EH (cell line): ENCODE measurements at places on chromosomes 2 and 18.

DNA sequence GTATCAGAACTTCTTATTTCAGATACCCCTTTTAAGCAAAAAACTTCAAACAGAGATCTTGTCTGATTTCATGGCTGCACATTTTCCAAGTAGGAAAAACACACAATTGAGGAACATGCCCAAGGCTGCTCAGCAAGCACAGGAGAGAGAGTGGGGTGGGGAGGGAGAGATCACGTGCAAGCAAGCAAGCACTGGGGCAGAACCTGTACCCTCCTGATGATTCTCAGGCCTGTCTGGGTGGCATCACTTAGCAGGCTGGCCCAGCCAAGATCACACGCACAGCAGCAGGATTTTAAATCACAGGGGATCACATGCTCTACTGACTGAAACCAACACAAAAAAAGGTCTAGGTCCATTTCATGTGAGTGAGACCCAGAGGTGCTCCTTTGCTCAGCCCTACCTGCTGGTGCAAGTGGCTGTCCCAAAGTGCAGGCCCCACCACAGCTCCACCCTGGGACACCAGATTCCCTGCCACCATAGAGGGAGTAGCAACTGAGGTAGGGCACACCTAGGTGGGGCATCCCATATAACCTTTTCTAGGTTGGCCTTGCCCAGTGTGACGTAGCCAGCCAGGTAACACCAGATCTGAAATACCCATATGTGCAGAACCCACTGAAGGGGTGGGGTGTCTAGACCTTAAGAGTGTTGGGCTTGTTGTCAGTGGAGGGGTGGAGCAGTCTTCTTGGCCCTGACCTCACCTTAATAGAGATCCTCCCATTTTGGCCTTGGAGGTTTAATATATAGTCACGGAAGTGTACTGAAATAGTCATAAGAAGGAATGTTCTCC is 1.8 kb upstream of the LYPD6B start:
- DNase-seq: no peak

DNA sequence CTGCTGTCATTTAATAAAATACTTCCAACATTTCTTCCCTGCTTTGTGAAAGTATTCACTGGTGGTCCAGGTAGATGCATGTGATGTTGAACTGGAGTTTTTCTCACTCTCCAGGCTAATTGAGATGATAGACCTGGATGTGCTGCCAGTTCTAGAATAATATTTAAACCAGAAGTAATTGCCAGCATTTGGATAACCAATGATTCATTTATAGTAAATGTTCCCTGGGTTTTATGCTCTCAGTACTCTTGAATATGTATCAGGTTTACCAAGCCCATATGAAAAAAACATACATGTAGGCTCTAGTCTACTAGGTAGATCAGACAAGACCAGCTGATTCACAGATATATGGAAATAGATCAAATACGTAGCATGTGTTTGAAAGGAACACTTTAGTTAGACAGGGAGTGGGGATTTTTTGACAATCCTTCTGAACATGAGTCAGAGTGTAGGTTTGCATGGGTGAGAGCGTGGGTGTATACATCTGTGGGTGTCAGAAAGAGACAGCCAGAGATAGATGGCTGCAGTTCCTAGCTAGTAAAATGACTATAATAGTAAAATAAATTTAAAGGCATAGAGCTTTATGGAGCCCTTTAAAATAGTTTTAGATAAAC is 115.1 kb downstream of the NAB1 start:
- peak; percentile 11 for DNase-seq

DNA sequence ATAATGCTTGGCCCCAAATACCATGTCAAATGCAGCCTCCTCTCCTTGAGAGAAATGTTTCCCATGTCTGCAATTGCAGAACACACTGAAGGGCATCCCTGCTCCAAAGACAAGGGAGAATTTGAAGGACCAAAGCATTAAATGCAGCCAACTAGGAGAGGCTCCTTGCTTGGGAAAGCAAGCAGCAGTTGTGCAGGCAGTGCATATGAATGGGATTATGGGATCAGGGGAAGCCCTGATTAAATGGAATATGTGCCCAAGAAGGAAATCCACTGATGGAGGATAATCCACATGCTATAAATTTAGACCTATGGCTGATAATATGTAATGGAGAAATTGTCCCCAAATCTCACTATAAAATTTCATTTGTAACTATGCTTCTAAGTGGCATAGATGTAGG is 116.1 kb downstream of the NCKAP5 start:
- DNase-seq: no peak

- peak; percentile 44 for DNase-seq
Measured at GRCh38 chr2:166331468-166331867, 44.3 kb downstream of the SCN9A start.

- DNase-seq: peak; percentile 45
Measured at GRCh38 chr2:61670591-61671501, 132.7 kb upstream of the XPO1 start.

DNA sequence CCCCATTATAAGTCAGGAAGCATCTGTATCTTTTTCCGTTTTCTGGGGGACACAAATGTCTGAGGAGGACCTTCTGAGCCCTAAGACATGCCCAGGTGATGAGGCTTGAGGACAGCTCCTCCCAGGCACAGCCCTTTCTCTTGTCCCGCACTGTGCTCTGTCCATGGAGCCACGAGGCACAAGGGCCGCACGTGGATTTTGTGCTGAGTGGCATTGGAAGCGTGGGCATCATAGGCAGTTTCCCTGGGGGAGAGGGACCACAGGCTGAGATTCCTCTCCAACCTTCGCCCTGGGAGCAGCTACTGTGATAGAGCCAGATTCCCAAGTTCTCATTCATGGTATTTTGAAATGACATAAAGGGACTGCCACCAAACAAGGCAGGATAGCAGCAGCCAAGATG is 139.9 kb downstream of the SH3RF3 start:
- no peak for DNase-seq

DNA sequence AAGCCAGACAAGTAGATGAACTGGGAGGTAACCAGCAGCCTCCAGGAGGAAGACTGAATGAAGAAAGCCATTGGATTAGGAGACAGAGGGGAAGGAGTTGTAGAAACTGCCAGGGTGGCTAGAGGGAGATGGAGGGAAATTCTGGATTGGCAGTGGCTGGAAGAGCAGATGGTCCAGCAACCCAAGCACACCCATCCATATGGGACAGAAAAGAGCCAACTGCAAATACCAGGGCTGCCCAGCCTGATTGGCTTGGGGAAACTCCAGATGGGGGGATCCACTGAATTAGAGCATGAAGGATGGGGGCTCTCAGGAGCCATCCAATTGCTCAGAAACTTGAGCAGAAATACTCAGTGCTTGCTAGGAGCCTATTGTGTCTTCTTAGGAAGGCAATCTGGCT is 173.5 kb upstream of the EPB41L3 start:
- no peak for DNase-seq

DNA sequence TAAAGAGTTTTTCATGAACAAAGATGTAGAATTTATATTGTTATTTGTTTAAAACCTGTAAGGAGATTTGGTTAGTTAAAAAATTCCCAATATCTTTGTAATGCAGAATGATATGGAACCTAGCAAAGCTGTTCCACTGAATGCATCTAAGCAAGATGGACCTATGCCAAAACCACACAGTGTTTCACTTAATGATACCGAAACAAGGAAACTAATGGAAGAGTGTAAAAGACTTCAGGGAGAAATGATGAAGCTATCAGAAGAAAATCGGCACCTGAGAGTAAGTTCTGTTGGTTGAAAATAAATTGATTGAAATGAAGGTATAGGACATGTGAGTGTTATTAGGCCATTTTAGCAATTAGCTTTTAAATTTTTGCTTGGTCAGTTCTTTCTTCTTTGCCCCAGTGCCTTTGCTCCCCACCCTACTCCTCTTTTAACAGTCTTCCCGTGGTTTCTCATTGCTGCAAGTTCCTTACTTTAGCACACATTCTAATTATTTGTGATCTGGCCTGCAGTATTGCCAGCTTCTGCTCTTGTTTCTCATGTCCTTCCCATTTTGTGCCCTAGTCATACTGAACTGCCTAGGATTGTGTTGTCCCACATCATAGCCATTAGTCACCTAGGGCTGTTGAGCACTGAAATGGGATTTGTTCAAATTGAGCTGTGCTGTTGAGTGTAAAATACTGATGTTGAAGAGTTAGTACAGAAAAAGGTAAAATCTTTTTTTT is 36.6 kb downstream of the VAPA start:
- DNase-seq: peak; percentile 56

DNA sequence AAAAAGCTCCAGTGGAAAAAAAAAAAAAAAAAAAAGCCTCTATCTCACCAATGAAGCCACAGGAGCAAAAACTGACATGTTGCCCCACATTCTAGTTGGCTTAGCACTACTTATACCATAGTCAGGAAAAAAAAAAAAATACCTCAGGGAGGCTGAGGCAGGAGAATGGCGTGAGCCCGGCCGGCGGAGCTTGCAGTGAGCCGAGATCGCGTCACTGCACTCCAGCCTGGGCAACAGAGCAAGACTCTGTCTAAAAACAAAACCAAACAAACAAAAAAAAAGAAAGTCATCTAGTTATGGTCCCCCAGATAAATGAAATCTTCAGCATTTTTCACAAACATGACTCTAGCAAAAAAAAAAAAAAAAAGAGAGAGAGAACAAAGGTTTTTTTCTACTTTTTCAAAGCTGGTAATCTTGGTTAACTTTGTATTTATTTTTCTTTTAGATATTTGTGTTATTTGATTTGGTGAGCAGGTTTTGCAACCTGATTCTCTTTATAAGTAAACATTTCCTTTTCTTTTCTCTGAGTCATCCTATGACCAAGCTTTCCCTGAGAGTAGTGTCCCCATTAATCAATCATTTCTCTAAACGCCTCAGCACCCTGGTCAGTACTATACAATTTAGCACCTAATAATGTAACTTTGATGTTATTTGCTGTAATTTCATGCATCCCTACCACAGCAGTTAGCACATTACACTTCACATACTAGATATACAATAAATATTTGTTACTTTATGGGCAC is 273.7 kb upstream of the PIK3C3 start:
- no peak for DNase-seq

DNA sequence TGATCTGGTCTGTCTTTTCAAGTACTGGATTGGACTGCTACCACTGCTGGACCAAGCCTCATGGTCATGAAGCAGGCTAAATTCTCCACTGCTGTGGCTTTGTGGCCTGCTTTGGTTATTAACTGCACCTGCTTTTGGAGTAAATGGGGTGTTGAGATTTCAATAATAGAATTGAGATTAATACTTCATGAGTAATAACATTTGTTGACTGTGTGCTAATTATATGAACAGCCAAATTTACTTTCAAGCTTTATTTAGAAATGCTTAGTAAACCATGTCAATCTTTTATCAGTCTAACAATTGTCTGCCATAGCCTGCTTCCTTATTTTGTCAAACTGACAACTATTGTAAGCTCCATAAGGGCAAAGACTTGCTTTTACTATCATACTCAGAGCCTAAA is 27.4 kb upstream of the MTIF2 start:
- DNase-seq: no peak

- DNase-seq: peak; percentile 28
Measured at GRCh38 chr2:11773747-11774525, 27.5 kb downstream of the LPIN1 start.

GRCh38 chr2:237353215-237353614 is 60.7 kb downstream of the COL6A3 start:
- no peak for DNase-seq

GRCh38 chr2:197168705-197169104 is 141.9 kb downstream of the ANKRD44 start:
- DNase-seq: peak; percentile 61

DNA sequence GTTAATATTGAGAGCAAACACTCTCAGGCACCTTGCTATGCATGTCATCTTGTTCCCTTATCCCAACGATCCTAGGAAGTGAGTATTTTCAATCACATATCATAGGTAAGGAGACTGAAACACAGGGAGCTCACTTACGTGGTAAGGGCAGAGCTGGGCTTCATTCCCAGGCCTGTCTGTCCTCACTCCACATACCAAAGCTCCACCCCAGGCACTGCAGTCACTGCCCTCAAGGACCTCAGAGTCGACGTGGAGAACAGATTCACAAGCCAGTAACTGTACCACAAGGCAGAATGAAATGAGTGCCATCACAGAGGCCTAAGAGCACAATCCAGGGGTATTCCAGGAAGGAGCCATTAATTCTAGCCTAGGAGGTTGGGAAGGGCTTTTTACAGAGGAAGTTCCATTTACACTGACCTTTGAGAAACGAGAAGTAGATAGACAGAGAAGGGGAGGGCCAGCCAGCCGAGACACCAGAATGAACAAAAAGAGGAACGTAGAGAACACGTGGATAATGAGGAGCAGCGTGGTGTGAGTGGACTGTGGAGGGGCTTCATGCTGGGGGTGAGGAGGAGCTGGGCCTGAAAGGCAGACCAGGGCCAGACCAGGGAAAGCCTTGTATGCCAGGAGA is 48.6 kb downstream of the KIAA2012 start:
- DNase-seq: no peak

DNA sequence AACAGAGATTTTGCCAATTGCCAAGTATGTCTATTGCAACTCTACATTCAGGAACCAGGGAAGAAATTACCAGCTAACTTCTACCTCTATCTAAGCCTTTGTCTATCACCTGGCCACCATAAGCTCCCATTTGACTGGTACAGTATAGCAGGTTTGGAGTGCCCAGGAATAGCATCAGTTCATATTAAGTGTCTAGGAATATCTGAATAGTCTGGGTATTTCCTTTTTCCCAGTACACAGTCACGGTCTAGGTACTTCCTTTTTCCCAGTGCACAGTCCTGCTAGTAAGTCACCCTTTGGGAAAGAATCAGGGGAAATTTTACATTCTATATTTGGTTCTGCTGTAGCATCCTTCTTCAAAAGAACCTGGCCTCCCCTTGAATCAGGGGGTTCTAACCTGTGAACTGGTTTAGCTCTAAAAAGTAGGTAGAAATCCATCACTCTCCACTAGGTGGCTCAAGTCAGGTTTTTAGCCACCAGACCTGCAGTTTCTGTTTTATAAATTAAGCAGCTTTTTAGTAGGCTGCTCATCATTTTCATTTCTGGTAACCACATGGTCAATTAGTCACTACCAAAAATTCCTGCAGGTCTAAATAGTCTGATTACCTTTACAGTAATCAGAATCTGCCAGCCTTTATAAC is 49.3 kb upstream of the DNAJC10 start:
- peak; percentile 33 for DNase-seq

DNA sequence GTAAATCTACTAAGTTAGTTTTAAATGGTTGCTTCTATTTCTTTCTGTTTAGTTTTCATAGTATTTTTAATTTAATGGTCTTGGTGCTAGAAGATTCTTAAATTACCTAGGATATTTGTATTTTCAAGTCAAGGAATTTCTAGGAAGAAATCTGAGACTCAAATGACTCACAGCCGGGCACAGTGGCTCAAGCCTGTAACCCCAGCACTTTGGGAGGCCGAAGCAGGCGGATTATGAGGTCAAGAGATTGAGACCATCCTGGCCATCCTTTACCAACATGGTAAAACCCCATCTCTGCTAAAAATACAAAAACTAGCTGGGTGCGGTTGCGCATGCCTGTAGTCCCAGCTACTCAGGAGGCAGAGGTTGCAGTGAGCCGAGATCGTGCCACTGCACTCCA is 95.5 kb downstream of the C2orf74 start:
- DNase-seq: no peak
